Fibroblast of the aortic adventitia (primary cell): ENCODE measurements at places on chromosomes 12 and 14. TPM values are rescaled to one million over a fixed set of nuclear protein-coding genes. Genes with fewer than 3 reads are reported as not detected.

DNA sequence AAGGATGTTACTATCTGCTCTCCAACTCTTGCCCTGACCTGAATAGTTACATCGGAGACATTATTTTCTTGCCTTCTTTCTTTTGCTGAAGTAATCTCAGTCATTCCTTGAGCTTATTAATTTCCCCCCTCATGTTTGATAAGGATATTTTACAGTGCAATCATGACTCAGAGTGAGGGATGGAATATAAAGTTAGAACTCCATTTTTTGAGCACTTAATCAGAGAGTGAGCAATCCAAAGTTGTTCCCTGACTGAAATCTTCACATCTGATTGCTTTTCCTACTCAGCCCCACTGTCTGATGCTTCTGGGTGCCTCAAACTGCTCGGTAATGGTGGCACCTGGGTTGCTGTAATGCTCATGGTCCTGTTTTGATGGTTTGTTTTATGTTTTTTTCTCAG is 142.7 kb upstream of the SEL1L start:
- DNase-seq, result no peak

DNA sequence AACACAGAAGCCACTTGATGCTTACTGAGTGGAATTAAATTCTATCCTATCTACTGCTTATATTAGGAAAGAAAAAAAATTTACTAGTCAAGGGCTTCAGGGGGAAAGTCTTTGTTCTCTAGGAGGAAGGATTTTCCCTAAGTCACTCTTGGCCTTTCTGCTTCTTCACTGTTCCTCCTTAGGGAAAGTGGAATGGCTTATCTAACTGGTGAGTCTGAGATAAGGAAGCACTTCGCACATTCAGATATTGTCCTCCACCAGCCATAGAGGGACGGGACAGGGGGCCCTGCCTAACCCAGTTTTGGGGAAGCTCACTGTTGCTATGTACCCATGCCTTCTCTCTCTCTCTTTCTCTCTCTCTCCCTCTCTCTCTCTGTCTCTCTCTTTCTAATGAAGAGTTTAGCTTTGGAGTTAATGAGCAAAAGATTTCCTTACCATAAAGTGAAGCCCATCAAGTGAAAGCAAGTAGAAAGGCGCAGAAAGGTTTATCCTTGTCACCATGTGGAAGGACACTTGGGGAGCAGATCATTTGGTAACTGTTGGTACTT is 450.6 kb downstream of the ZFP36L1 start:
- no peak for DNase-seq

DNA sequence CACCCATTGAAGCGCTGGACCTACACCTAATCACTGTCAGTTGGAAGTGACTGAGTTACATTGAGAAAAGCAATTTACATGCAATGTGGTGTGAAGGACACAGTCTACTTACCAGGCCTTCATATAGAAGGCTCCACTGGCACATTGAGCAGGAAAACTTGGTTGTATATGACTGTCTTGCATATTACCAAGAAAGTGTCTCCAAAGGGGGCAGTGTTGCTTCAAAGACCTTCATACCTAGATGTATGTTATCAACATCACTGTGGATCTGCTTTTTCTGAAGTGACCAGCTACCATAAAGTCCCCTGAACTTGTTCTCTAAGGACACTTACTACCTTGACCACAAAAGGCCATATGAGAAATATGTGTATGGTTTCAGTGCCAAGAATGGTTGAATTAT is 64.1 kb downstream of the NELL2 start:
- no peak for DNase-seq

DNA sequence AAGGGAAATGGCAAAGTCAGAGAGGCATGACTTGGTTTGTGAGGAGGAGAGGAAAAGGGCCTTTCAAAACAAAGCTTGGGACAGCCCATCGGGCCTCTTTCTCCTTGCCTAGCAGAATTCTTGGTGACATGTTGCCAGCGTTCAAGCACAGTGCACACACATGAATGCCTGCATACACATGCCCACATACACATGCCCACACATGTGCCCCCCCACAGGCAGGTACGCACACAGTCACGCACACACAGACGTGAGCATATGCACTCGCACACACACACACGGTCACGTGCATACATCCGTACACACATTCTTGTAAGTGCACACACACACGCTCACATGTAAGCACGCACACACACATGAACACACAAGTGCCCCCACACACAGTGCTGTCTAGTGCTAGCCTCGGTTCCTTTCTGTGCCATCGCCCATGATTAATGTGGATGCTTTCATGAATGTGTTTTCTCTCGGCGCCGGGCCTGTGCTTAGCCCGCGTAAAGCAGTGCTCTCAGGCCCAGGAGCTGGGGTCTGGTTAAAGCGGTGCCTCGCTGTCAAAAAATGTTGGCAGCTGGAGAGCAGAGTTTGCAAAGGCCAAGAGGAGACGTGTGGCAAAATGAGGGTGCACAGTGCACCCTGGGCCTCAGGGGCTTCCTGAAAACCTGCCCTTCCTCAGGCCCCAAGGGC is 328.8 kb upstream of the DIO3 start:
- DNase-seq, result peak; percentile 2

DNA sequence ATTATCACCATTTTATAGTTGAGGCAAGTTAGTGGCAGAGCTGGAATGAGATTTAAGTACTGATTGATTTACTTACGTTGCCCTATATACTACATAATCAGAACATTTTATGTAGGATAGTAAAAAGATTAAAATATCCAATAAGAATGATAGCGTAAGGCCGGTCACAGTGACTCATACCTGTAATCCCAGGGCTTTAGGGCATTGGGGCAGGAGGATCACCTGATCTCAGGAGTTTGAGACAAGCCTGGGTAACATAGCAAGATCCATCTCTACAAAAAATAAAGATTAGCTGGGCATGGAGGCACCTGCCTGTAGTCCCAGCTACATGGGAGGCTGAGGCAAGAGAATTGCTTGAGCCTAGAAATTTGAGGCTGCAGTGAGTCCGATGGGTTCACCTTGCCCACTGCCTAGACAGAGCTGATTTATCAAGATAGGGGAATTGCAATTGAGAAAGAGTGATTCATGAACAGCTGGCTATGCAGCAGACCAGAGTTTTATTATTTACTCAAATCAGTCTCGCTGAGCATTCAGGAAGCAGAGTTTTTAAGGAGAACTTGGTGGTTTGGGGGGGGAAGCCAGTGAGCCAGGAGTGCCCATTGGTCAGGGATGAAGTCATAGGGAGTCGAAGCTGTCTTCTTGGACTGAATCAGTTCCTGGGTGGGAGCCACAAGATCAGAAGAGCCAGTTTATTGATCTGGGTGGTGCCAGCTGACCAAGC is 24.7 kb upstream of the SGPP1 start:
- DNase-seq, result peak; percentile 25

DNA sequence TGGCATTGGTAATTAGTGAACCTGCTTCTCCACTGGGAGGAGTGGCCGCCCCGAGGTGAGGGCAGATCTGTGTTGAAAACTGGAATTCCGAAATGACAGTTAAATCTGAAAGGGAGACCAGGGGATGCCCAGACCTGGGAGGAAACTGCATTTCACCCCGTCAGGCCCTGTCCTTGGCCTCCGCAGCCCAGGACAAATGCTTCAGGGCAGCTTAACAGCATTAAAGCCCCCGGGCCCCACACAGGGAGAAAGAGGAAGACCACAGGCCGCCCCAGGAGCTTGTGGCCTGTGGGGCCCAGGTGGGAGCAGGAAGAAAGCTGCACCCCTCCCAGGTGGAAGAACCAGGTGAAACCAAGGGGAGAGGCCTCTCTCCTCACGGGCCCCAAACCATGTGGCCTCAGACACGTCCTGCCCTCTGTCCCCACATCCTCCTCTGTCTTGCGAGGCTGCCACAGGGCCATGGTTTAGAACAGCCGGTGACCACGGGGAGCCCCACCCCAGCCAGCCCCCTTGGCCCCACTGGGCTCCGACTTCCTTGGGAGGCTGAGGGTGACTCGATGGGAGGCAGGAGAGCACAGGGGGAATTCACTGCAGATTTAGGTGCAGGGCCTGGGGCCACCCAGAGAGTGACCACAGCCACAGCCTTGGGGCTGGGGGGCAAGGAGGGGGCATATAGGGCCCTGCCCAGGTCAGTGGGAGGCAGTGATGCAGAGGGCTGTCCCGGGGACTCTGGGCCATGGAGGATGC is 265.4 kb downstream of the ADGRD1 start:
- DNase-seq, result no peak

- DNase-seq, result no peak
These were observed 80.5 kb downstream of the SAMD4A start for GRCh38 chr14:54647378-54647777.

C1QL4 gene
- total RNA-seq, result 0.18 TPM in 1 of 2 replicates, not detected in the other

DNA sequence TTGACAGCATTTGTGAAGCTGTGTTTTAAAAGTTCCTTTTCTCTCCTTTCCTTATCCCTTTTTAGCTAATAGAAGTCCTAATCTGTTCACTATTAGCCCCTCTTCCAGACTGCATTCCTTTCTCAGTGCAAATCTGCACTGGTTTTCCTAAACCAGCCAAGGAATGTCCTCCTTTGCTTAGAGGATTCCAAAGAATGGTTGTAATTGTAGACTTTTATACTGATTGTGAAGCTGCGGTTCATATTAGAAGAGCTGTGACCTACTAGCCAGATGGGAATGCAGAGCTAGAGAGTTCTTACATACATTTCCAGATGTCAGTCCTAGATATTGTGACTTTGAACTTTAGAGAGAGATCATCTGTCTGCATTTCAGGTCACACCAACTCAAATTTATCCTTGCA is 79.8 kb downstream of the MYRFL start:
- DNase-seq, result peak; percentile 82

GRCh38 chr14:53620317-53620716 is 336.3 kb downstream of the BMP4 start:
- DNase-seq, result peak; percentile 55

DNA sequence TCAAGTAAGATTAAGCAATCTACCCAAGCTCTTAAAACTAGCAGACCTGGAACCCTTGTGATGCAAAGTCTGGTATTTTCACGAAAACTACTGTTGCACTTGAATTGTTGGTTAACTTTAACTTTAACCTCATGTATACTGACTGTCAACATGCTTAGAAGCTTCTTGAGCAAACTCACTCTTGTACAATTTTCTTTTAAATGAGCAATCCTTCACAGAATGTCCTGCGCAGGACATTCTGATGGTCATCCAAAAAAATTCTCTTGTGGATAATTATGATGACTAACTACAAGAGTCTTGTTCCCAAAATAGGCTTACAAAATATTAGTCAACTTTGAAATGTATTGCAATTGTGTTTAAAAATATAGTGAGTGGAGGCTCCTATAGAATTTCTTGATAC is 54.0 kb upstream of the PDE3A start:
- peak; percentile 78 for DNase-seq

DNA sequence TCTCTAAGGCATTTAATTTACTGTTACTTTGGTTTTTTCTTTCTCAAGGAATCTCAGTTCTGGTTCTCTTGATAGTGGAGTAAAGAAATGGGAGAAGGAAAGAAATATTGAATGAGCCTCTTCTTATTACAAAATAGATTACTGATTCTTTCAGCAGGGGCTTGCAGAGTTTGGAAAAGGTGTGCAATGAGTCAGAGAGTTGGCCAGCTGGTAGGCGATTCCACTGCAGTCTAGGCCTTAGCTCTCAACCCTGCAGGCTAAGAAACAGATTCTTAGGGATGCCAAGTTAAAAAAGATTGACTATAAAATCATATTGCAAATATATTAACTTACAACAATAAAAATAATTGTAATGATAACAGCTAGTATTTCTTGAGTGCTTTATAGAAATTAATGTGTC is 25.8 kb downstream of the NR1H4 start:
- DNase-seq, result no peak

DNA sequence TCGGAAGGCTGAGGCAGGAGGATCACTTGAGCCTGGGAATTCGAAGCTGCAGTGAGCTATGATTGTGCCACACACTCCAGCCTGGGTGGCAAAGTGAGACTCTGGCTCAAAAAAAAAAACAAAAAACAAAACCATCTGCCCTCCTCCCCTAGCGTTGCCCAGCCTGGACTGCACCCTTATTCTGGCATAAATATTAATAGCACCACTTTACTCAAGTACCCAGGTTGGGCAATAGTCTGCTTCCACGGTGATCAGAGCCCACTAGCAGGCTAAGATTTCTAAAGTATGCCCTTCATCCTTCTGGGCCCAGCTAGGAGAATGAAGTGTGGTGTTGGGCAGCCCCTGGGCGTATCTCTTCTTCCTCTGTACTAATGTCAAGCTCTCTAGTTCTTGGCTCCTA is 33.3 kb downstream of the KCTD10 start:
- no peak for DNase-seq

SMCO3 gene
- total RNA-seq, result 0.09 TPM in 1 of 2 replicates, not detected in the other

DNA sequence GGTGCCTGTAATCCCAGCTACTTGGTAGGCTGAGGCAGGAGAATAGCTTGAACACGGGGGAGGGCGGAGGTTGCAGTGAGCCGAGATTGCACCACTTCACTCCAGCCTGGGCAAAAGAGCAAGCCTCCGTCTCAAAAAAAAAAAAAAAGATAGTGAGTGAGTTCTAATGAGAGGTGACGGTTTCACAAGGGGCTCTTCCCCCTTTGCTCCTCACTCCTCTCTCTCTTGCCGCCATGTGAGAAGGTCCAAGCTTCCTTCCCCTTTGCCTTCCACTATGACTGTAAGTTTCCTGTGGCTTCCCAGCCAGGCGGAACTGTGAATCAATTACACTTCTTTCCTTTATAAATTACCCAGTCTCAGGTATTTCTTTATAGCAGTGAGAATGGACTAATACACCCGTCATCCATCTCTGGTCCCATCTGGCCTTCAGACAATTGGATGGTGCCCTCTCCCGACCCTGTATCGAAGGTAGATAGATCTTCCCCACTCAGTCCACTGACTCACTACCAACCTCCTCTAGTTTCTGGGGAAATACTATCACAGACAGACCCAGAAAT is 27.0 kb upstream of the RCOR1 start:
- DNase-seq, result no peak

DNA sequence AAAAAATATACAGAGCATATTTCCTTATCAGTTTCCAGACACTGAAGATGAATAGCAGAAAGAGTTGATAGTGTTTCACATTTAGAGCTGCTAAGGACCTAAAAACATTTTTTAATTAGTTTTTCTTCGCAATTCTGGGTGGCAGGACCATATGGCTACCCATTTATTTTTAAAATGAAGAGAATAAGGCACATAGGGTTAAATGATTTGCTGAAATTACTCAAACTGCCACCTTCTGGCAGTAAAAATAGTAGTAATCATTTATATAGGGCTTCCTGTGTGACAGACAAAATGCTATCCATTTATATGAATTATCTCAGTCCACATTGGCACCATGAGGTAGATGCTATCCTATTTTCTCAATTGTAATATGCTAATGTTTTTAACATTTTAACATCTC is 108.6 kb upstream of the CCDC196 start:
- no peak for DNase-seq

DNA sequence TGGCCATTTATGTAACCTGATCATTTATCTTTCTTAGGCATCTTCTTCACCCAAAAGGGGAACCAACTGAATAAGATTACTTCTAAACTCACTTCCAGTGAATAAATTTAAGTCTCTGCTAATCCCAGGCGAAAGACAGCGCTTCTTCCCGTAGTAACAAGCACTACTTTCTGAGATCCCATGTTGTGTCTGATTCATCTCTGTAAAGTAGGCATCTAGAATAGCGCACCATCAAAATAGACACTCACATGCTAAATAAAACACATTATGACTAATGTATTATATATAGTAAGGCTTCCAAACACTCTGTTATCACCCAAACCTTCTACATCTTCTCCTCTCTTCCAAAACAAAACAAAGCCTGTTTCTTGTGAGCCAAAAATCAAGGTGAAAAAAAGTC is 15.1 kb downstream of the GTF2A1 start:
- DNase-seq, result no peak
